ENCODE measurements at places on chromosomes 1 and 21.

- DNase-seq: no peak
Observed at GRCh38 chr1:156420205-156421061, 51.4 kb downstream of the RHBG start.

DNA sequence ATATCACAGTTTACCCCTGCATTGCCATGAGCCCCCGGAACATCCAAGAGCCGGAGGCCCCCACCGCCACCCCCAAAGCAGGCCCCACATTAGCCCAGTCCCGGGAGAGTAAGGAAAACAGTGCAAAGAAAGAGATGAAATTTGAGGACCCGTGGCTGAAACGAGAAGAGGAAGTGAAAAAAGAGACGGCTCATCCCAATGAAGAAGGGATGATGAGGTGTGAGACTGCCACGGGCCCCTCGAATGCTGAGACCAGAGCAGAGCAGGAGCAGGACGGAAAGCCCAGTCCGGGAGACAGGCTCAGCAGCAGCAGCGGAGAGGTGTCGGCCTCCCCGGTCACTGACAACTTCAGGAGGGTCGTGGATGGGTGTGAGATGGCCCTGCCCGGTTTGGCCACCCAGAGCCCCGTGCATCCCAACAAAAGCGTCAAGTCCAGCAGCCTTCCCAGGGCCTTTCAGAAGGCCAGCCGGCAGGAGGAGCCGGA, 532.4 kb downstream of the KIF26B start:
- DNase-seq: no peak

DNA sequence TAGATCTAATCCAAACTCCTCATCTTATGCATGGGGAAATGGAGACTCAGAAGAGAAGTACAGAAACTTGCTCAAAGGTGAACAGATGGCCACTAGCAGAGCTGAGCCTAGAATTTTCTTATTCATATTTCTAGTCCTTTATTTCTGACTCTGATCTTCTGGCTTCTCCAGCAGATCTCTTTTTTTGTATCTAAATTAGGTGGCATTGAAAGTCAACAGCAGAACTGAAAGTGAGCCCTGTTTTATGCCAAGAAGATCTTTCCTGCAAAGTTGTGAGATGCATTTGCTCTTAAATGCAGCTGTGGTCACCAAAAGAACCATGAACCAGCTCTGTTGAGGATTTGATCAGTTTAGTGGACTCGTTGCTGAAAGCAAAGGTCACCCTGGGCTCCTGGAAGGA, 75.5 kb downstream of the KAZN start:
- no peak for DNase-seq

- no peak for DNase-seq
Observed at GRCh38 chr21:16587141-16587581, 857.4 kb downstream of the USP25 start.

DNA sequence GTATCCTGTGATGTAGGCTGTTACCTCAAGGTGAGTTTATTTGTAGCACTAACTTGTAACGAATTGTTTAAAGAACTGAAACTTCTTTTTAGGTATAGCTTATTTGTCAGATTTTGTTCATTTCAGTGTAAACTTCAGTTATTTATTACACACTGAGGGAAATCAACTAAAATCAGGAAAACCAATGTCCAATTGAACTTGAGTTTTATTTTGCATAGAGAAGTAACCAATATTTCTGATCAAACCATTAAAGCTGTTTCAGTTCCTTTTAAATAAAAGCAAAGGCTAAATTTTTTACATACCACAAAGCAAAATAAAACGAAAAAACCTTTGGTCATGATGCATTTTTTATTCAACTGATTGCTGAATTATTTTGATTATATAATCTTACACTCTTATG, 103.6 kb downstream of the CAMTA1 start:
- no peak for DNase-seq

GRCh38 chr1:99886841-99887240, 36.7 kb downstream of the AGL start:
- no peak for DNase-seq

DNA sequence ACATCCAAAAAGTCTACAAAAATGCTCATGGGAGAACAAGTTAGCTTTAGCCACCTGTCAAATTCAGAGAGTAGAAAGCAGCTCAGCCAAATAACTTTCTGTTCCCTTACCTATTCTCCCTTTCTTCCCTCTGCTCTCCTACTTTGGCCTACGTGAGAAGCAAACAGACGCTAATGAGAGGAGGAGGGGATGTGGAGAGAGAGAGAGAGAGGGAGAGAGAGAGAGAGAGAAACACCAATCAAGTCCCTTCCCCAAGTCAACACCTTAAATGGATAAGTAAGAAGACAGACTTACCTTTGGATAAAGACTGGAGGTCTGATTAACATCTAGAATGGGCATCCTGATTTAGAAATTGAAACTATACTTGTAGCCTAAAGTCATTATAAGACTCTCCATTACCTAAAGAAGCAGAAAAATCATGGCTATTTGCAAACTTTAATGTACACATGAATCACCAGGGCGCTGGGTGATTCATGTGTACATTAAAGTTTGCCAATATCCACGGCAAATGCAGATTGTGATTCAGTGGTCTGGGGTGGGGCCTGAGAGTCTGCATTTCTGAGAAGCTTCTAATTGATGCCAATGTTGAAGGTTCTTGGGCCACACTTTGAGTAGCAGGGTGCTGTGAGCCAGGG, 13.1 kb upstream of the DUSP12 start:
- no peak for DNase-seq

DNA sequence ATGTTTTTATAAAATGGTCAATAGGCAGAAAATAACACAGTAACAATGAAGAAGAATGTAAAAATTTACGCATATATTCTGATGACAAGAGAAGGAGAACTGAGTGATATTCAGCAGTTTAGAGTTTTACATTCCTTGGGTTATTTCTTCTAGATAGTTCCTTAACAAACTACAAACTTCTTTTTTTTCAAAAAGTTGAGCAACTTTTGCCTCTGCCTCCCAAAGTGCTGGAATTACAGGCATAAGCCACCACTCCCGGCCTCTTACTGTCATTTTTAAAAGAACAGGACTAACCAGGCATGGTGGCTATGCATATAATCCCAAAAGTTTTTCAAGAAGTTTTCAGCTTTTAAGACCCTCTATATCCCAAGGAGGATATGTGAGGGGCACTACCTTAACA, 32.9 kb downstream of the ARNT start:
- no peak for DNase-seq

DNA sequence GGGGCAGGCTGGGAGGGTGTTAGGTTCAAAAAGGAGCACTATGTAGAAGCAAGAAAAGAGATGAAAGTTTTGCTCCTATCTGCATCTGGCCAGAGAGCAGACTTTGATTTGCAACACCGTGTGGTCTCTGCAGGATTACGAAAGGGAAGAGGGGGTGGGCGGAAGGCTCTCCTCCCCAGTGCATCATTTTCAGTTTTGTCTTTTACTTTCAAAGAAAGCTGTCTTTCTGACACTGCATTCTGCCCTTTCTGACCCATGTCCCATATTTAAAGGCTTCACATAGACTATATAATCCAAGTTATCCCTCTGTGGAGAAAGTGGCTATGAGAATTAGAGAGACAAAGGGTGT, 126.5 kb downstream of the RHOU start:
- DNase-seq: no peak

GRCh38 chr21:36710729-36711048, 11.8 kb downstream of the SIM2 start:
- no peak for DNase-seq

DNA sequence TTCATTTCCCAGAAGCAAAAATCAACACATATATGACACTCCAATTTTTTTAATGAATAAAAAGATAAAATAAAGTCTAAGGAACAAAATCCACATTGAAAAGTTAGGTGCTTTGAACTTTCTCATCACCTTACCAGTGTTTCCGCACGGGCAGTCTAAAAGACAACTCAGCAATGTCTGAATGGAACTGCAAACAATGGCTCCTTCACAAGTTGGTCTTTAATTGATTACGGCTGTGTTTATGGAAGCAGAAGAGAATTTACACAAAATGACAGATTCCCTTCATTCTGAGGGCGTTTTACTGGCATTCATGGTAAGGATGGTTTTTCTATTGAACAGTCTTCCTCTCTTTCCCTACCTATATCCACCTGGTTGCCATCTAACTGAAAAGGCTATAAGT, 65.0 kb upstream of the RNPC3 start:
- no peak for DNase-seq

DNA sequence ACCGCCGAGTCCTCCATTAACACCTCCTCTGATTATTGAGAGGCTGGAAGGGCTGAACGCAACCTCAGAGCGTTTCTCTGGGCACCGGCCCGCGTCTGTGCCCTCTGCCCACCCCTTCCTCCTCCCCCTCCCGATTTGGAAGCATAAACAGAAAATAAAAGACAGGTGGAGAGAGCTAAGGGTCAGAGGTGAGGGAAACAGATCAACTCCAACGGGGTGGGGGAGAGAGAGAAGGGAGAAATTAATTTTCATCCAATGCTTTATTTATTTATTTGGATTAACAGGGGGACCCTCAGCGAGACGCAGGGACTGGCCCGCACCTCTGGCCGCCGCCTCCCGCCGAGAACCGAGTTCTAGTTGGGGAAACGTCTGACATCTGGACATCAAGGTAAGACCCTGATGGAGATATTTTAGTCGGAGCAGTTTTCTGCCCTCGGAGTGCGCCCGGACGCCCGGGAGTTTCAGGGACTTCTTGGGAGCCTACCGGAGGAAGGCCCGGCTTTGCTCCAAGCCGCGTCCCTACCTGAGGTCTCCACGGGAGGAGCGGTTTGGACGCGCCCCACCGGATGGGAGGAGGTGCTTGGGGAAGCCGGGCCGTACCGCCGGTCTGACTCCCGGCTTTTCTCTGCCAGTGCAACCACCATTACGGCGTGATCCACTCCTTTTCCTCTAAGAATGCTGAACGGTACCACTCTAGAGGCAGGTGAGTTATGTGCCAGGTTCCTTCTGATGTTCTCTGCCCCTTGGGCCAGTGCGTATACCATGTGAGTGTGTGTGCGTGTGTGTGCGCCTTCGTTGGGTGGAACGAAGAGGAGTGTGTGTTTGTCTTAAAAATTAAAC, 5.1 kb upstream of the LHX9 start:
- DNase-seq: no peak

DNA sequence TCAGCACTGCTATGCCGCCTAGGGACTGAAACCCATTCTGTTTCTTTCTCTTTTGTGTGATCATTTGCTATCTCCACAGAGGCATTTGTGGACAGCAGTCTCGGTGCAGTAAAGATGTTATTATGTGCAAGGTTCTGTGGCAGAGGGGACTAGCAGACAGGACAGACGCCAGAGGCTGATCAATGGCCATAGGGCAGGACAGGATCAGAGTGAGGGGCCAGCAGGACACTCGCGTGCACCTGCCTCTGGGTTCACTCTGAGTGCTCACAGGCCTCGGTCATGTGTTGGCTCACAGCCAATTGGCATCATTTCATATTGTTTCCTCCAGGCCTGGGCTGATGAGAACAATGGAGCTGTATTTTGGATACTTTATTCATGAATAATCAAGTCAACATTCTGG, 212.6 kb downstream of the TGFB2 start:
- DNase-seq: no peak

DNA sequence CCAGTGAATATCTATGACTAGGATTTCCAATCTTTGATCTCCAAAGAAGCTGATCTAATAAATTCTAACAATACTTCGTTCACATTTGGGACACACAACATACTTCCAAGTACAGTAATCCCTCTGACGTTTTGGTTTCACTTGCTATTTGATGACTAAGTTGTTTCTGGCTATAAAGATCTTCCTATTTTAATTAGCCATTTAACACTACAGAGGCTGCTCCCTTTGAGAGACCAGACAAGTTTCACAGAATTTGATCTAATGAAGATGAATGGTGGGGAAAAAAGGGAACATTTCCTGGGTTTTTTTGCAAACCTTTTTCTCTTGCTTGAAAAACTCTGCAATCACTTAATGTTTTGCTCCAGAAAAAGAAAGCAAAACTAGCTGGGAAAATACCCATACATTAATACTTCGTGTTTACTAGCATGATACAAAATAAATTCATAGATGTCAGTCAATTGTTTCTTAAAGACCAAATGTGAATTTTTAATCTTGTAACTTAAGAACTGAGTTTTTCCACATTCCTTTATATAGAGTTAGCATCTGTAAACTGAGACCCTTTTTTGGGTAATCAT, 28.0 kb upstream of the GLIS1 start:
- DNase-seq: no peak

DNA sequence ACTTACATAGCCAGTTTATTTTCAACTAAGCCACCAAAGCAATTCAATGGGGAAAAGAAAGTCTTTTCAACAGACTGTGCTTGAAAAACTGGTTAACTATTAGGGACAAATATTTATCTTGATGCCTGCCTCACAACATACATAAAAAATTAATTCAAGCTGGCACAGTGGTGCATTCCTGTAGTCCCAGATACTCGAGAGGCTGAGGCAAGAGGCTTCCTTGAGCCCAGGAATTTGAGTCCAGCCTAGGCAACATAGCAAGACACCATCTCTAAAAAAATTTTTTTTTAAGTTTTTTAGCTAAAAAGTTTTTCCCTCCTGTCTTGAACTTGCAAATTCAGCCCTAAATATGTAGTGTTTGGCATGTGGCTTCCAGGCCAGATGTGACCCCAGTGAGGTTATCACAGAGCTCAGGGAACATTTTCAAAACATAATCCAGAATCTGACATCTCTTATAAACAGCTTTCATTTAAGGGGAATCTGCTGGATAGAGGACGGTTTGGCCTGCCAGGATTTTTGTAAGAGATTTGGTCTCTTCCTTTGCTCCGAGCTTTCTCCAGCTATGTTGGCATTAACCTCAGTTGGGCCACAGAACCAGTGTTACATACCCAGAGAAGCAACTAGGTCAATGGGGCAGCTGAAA, 46.4 kb downstream of the COL6A1 start:
- DNase-seq: no peak

DNA sequence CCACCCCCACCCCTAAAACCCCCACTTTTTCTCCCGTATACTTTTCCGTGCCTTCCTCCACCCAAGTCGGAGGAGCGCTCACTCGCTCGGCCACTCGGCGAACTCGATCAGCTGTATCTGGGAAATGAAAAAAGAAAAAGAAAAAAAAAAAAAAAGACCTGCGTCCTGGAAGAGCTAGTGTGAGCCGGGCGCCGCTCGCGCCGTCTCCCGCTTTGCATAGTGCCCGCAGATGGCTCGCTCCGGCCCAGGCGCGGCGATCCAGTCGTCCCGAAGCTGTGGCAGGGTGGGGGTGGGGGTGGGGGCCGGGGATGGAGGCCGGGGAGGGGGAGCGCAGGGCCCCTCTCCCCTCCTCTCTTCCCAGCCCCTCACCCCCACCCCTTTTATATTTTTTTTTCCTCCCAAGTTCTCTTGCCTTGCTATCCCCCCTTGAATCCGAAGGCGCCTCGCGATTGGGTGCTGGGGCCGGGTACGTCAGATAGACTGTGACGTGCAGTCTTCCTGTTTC, 299 bp upstream of the PROX1 start:
- no peak for DNase-seq

GRCh38 chr1:2642560-2643413, 10.0 kb upstream of the MMEL1 start:
- peak; percentile 57 for DNase-seq

- no peak for DNase-seq
Observed at GRCh38 chr1:29455781-29456180, 219.5 kb downstream of the PTPRU start.
